ENCODE measurements at places on chromosomes 4 and X.

DNA sequence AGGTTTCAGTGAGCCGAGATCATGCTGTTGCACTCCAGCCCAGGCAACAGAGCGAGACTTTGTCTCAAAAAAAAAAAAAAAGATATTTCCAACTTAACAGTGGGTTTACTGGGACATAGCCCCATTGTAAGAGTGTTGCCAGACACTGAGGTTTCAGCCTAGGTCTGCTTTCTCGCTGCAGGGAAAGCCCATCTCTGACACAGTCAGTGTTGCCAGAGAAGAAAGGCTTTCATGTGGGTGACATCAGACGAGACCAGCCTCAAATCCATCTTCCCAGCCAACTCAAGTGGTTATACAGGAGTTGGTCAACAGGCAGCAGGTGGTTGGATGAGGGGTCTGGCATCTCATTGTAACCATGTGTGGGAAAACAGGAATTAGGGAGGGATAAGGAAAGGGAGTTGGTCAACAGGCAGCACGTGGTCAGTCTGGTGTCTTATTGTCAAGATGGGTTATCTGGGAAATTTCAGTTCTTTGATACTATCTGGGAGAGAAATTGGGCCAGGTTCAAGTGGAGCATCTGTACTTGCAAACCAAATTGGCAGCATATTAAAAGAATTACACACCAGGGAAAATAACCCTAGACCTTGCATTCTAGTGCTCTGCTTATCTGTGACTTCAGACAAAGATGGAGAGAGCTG is 41.1 kb downstream of the NELFA start:
- no peak for DNase-seq

- peak; percentile 67 for DNase-seq
These were observed 53.3 kb downstream of the MED28 start for GRCh38 chr4:17667653-17668201.

GRCh38 chr4:121226362-121226761 is 62.2 kb upstream of the TNIP3 start:
- no peak for DNase-seq

DNA sequence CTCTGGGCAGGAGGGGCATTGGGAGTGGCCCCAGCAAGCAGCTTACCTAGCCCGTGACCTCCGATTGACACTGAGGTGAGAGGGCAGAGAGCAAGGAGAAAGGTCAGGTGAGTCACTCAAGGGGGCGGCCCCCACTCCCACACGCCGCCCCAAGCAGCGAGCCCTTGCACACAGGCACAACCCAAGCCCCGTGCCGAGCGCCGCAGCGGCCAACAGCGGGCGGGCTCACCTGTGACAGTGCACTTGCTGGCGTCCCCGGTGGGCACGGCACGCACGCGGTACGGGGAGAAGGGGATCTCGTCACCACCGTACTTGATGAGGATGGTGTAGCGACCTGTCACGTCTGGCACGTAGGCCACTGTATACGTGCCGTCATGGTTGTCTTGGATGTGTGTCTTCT is 17.2 kb downstream of the FLNA start:
- DNase-seq, result no peak

DNA sequence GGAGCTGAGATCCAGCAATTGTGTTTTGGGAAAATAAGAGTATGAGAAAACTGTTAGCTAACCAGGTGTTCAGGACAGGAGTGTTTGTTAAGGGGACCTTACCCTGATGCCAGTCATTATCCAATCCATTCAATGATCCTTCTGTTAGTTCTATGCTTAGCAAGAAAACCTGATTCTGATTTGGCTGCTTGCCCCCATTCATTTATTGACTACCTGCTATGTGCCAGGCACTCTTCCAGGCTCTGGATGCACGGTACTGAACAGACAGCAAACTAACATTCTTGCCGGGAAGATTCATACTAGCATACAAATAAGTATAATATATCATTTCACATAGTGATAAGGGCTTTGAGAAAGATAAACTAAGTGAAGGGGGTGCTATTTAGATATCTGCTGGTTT is 1.0 kb upstream of the MECP2 start:
- no peak for DNase-seq

GRCh38 chr4:7417639-7418038 is 17.1 kb downstream of the PSAPL1 start:
- no peak for DNase-seq

DNA sequence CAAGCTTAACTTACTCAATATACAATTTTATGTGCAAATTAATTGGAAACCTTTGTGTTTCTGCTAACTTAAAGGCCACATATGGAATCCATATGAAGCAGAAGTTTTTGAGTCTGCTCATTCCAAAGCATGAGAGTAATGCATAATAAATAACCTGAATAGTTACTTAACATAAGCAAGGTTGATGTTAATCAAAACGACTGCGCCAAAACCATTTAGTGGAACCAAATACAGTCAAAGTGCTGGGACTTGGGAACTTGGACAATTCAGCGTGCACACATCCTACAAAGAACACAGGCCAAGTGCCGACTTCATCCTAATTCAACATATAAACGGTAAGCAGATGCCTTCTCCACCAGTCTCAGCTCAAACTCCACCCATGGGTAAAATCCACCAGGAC is 17.0 kb downstream of the TSPAN5 start:
- DNase-seq, result no peak

GRCh38 chr4:121217351-121217750 is 53.2 kb upstream of the TNIP3 start:
- DNase-seq, result no peak

GRCh38 chrX:12974305-12974795 is 560 bp upstream of the TMSB4X start:
- DNase-seq, result no peak

DNA sequence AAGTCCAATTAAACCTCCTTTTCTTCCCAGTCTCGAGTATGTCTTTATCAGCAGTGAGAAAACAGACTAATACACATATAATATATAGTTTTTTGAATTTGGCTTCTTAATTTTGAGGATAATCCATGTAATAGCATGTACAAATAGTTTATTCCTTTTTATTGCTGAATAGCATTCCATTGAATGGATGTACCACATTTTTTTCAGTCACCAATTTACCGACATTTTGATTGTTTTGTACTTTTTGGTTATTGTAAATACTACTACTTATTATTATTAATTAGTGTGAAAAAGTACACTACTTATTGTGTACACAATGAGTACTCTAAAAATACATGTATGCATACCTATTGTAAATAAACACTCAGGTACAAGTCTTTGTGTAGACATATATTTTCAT is 42.3 kb upstream of the ANXA10 start:
- no peak for DNase-seq

GRCh38 chr4:147913137-147913536 is 181.2 kb downstream of the ARHGAP10 start:
- DNase-seq, result no peak

DNA sequence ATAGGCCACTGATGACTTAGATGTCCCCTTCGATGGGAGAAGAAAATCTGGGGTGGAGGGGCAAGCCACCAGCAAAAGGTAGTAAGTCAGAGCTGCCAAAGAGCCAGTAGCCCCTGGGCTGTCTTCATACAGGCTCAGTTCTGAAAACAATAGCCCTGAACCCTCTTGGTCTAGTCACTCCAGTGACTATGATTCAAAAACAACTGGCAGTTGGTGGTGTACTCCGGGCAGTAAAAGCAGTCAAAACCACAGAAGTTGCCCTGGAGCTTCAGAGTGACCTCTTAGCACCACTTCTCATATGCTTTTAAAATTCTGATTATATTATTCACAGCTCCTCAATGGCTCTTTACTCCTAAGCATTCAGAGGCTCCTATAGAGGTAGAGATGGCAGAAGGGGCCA is 164.3 kb upstream of the MAMLD1 start:
- DNase-seq, result no peak

DNA sequence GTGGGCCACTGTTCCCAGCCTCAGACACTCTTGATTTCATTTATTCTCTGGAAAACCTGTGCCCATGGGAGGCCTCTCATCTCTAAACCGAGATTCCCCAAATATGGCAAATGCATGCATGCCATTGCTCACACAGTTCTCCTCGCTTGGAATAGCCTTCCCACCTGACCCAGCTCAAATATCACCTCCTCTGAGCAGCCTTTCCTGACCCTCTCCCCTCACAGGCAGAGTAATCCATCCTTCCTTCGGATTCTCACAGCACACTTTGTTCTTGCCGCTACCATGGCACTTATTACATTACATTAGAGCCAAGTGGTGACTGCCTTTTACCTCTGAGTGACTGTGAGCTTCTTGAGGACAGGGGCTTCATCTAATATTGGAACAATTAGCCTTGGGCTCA is 209.5 kb downstream of the HS6ST2 start:
- no peak for DNase-seq

GRCh38 chr4:125168531-125168930 is 146.2 kb upstream of the FAT4 start:
- DNase-seq, result no peak

DNA sequence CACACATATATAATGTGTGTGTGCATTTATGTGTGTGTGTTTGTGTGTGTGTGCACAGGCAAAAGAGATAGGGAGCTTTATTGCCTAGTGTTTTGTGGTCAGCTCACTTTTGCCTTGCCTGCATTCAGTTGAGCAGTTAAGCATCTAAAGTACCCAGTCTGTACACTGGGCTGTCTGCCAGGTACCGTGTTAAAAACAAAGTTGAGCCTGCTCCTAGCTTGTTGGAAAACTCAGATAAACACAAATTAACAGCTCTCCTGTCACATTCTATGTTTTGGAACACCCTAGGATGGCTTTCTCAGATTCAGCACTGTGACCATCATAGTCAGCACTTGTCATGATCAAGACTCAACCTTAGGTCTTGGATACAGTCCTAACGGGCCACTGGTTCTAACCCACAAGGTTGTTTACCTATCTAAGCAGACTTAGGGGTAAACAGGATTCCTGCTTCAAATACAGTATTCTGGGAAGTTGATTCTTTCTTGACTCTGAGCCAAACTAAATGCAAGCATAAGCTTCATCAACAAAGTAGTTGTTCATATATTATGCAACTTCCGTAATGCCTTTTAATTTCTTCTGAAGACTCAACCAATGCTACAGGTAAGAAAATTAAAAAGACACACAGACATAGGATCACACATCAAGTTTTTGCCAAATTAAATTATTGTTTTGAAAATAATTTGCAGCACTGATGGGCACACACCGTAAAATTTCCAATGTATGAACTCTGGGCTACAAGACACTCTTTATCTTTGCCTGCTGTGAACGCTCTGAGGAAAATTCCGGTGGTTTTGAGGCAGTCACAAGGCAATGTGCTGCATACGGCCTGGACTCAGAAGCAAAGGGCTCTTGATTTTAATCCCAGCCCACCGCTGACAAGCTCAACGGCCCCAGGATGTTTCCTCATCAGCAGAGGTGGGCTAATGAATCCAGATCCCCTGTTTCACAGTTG is 11.3 kb upstream of the CD99 start:
- no peak for DNase-seq

DNA sequence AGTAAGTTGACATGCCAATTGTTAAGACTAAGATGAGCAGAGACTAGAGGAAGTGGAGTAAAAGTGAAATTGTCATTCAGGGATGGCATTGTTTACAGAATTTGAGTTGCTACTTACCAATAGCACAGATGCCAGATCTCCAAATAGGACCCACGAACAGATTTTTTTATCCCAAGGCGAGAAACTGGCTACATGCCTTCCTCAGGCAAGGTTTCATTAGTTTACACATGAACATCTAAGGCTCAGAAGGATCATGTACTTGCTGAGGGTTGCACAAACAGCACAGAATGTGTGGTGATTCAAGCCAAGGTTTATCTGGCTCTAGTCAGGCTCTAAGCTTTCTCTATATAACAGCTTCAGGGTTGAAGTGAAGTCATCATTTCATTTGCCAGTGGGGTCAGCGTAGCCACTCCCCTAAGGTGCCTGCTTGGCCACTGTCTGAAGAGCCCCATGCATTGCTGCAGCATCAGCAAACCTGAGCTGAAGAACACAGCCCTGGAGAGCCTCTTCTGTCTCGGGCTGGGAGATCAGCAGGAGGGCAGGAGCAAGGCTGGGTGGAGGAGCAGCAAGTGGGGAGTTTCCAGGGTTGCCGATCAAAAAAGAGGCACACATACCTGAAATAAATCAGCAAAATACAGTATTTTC is 193.0 kb upstream of the LCORL start:
- DNase-seq, result no peak

- no peak for DNase-seq
These were observed 60.5 kb upstream of the TAB3 start for GRCh38 chrX:30949554-30949953.

DNA sequence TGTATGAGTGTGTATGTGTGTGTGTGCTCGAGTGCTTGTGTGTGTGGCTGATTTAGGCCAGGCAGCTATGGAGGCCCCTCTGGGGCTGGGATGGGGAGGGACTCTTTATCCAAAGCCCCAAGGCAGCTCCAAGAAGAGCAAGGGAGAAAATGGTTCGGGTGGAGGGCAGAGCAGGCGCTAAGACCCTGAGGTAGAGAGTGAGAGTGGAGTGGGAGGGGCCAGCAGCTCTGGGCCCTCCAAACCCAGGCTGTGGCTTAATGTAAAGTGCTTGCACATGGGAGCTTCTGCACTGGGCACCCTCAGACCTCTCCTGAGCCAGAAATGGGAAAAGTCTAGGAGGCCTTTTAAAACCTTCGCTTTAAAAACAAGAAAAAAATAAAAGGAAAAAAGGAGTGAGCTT is 233.5 kb upstream of the PSAPL1 start:
- DNase-seq, result no peak

GRCh38 chr4:13325744-13326143 is 158.4 kb downstream of the RAB28 start:
- no peak for DNase-seq

DNA sequence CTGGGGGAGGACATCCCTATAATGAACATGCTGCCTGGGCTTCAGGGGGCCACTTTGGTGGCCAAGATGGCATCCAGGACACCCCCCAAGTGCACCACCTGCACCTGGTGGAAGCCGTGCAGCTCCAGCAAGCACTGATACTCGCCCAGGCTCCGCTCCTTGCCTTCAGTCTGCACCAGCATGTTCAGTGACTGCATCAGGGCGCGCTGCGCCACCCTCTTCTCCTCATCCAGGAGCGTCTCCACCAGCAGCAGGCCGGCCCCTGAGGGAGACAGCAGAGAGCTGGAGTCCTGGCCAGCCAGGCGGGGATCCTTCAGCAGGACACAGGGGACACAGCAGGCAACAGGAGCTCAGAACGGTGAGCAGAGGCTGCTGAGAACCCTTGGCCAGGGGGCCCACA is 11.3 kb upstream of the SLC25A6 start:
- no peak for DNase-seq

- DNase-seq, result no peak
These were observed 103.4 kb downstream of the PDE5A start for GRCh38 chr4:119525005-119525749.

DNA sequence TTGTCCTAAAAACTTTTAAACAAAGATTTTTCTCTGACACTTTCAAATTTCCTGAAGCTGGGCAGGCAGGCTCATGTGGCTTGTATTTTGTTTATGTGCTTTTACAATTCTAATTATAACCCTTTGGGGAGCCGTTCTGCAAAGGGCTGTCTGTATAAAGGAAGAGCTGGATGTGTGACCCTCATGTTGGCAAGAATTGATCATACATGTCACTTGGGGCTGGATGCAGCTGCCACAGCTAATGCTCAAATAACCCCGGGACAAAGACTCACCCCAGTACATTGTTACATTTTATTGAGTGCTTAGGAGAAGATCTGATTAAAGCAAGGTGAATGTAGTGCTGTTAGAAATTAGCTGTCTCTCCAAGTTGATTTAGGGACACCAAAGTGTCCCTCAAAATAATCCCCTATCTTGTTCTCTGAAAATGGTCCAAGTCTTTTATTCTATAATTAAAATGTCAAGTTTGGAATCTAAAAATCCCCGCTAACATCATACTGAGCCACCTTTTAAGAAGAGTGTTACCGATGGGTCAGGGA is 13.0 kb upstream of the DAPP1 start:
- DNase-seq, result no peak

- no peak for DNase-seq
These were observed 64.8 kb downstream of the HPGD start for GRCh38 chr4:174457468-174457867.

All from NCI-H774 (cell line).